ENCODE measurements at places on chromosomes 7 and 10.

DNA sequence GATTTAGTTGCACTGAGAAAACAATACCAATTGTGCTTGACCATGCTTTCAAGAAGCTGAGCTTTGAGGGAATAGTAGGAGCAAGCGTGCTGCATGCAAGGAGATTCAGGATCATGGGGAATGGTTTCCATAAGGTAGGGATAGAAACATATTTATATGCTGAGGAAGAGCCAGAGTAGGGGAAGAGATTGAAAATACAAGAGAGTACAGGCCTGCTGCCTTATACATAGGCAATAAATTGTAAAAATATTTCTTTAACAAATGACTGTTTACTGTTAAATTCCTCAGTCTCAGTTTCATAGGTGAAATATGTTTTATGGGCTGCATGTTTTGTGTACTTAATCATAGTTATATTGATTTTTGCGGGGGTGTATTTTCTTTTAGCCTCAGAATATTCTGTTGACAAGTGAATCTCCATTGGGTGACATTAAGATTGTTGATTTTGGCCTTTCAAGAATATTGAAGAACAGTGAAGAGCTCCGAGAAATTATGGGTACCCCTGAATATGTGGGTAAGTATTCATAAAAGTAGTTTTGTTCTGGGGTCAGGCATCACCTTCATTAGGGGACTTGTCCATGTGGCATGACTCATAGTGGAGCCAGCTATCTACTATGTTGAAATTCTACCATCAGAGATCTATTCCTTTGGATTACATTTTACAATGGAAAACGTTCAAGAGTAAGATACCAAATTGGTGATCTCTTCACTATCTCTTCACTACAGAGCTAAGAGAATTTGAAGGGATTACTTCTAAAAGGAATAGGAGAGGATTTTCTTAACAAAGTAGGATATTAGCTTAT lies 36.5 kb downstream of the STK17A start:
- DNase-seq, result no peak

GRCh38 chr7:151694828-151695580 lies 175.3 kb upstream of the RHEB start:
- no peak for DNase-seq

DNA sequence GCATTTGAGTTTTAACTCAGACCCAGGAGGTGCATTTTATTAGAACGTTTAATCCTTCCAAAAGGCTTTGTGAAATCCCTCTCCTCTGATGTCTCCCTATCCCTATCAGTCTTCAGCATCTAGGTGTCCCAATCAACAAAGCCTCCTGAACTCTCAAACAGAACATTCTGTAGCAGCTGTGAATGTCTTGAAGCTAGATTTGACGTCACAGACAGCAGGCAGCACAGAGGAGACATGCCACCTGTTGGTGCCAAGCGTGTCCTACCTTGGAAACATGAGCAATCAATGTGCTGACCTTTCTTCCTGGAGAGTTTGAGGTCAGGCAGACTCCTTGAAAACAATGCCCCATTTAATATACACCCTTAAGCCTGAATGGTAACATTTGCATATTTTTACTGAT lies 125.5 kb downstream of the RNLS start:
- DNase-seq, result no peak

- no peak for DNase-seq
These were observed 150.2 kb upstream of the UNC5B start for GRCh38 chr10:71062156-71062555.

GRCh38 chr10:72228318-72228751 lies 12.3 kb upstream of the ASCC1 start:
- DNase-seq, result no peak

DNA sequence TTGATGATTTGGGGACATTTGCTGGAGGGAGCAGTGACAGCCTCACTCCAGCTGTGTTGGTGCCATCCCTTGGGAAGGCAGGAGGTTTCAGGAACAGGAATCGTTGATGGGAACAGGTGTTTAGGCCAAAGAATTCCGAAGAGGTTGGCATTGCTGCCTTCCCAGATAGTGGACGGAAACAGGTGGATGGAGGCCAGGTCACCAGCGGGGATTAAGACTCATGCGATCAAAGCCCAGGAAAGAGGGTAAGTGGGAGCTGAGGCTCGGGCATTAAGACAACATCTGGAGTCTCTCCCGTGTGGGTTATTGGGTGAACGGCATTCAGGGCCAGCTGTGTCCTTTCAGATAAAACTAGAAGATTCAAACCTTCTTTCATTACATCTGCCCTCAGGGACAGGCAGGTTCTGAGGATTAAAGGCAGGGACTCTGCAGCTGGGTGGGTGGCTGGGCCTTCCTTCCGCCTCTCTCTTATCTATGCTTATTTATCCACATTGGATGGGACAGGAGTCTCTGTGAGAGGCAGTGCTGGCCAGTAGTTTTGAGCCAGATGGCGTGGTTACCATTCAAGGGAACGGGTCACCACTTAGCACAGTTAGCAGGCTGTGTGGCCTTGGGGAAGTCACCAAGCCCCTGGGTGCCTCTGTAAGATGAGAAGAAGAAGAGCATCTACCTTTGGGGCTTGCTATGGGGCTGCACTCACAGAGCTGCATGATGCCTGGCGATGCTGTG lies 67.6 kb downstream of the INSIG1 start:
- DNase-seq, result no peak

DNA sequence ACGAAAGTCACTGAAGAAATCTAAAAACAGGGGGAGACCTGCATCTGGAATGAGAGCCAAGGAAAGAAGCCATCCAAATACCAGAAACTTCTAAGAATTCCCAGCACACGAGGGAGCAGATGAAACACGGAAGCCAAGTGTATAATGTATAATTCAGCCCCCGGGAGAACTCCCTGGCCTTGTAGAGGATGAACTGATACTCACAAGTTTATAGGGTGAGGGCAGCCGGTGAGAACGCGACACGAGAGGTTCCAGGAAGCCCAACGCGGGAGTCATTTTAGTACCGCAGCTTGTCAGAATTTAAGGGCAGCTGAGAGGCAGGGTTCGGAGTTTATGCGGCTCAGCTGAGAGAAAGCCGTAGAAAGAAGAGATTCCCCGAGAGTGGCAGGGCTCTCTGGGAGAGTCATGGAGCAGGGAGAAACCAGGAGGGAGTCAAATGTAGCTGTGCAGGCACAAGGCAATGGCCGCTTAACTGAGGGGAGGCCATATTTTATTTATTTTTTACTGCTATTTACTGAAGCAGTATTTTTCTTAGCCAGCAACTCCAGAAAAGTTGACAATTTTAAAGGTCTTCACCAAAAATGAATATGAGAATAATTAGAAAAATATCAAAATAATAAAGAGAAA lies 164.0 kb downstream of the NPSR1 start:
- no peak for DNase-seq

- no peak for DNase-seq
These were observed 95.1 kb downstream of the USP6NL start for GRCh38 chr10:11516431-11516746.

- DNase-seq, result no peak
These were observed 6.6 kb downstream of the PDIA4 start for GRCh38 chr7:149021725-149022062.

DNA sequence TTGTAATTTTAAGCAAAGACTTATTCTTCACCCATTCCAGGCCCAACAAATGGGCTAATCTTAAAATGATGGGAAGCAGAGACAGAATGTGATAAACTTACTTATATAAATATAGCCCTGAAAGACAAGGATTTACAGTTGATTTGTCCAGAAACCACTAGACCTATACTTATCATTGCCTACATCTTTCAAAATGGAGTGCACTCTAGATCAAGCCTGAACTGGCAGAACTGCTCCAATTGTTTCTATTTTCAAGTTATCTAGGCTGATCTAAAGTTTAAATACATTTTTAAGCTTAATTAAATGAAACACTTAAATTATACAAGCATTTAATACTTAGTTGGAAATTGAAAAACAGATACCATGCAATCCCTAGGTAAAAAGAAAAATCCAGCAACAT lies 24.9 kb upstream of the PALS2 start:
- DNase-seq, result no peak

DNA sequence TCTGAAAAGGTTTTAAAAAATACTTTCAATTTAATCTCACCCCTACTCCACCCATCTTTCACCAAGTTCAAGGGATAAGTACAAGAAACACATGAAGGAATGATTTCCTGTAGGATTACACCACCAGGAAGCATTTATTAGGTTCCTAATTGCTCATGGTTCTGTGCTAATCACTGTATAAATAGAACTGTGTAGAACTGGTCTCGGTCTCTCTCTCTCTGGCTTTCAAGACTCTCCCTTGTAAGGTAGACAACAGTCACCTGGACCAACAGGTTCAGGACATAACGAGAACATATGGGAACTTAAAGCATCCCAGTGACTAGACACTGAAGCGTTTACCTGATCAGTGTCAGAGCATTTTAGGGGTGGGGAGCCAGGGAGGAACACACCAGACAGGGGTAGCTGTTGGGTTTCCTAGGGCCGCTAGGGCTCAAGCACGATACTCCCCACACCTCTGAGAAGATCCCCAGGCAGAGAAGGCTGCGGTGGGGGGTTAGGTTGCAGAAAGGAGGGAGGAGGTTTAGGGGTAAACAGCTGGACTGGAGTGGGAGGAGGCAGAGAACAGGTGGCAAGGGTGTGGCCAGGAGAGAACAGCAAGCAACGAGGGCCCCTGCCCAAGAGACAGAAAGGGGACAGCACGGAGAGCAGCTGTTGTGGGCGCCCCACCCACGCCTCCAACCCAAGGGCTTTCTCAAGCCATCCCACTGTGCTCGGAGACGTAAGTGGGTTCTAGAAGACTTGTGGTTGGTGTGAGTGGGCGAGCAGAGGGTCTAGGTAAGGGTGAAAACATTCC lies 52.5 kb upstream of the USP6NL start:
- no peak for DNase-seq

DNA sequence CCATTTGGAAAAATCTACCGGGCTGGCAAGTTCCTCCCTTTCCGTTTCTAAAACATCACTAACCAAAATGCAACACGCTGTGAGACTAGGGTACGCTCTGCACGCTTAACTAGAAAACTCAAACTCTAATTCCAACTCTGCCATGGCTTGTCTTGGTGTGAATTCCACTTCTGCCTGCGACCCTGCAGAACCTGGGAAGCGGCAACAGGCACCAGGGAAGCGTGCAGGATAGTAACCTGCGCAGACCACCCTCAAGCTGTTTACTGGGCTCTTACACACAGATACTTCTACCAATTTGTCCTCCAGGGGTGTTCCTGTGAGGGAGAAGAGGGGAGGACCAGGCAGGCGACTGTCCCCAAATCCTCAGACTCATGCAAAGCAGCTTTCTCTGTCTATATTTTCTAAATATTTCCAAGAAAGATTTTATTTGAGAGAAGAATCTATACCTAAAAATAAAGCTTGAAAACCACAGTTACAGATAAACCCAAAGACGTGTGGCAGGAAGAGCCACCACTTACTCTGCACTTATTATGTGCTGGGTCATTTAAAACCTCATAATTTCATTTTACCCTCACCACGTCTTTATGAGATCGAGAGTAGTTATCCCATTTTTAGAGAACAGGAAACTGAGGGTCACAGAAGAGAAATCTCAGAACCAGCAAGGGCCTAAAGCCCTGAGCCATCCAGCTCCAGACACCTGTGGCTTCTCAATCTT lies 52.9 kb downstream of the CPXM2 start:
- no peak for DNase-seq

DNA sequence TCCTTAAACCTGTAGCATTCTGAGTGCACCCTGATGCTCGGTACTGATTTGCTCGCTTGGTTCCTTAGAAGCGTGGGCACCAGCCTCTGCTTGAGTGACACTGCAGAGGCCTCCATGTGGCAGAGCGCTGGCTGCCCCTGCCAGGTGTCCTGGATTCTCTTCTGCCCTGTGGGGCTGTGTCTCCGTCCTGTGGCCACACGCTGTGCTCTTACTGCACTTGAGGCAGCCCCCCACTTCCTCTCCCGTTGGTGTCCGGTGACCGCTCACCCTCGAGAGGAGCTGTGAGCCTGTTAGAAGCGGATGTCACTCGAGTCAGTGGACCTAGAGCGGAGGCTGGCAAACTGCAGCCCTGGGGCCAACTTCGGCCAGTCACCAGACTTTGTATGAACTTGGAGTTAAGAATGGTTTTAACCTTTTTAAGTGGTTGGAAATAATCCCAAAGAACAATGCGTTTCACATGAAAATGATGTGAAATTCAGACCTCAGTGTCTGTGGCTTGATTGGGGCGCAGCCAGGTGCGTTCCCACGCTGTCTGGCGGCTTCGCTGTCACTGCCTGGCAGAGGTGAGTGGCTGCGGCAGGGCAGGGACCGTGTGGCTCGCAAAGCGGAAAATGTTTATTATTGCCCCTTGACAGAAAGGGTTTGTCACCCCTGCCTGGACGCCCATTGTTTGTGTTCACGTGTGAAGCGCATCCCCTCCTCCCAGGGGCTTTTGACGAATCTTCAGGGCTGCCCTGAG lies 114.6 kb downstream of the CYTH3 start:
- DNase-seq, result no peak

DNA sequence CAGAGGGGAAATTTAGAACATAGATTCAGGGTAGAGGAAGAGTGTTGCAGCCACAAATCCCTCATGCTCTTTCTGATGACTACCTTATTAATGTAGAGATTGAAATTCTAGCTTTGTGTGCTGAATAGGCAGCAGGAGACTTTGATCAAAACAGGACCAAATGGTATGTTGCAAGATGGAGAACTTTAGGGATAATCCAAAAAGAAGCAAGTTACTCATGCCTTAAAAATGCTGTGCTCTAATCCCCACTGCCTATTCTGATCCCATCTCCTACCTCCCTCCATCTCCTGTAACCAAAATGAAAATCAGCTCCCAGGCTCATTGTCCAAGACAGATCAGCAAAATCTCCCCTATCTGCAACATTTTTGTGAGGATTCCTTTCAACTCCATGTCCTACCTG lies 31.3 kb downstream of the CH25H start:
- no peak for DNase-seq

DNA sequence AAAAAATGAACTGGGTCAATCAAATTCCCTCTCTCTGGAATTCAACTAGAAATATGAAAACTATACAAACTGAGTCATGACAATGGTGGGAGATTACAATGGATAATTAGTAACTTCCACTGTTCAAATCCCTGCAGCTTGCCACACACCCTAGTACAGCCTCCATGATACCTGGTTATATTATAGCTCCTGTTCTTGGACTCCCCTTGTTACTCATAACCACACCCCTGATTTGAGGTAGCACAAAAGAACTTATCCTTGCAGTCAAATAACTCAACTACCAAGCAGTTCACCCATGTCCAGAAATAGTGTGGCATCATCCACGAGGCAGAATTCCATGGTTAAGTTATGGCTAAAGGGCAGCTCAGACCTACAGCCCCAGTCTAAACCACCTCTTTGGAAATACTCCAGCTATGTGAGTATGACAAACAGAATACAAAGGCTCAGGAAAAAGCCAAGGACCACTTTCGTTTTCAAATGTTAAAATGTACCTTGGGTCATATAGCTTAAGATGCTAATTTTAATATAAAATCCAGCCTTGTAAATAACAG lies 164.7 kb downstream of the CPEB3 start:
- DNase-seq, result peak; percentile 41

GRCh38 chr10:130045801-130046321 lies 64.8 kb downstream of the C10orf143 start:
- no peak for DNase-seq

GRCh38 chr10:94358480-94358879 lies 4.3 kb downstream of the NOC3L start:
- peak; percentile 95 for DNase-seq
